ENCODE measurements at places on chromosomes 11 and 22. TPM values are rescaled to one million over a fixed set of nuclear protein-coding genes. Genes with fewer than 3 reads are reported as not detected.

DNA sequence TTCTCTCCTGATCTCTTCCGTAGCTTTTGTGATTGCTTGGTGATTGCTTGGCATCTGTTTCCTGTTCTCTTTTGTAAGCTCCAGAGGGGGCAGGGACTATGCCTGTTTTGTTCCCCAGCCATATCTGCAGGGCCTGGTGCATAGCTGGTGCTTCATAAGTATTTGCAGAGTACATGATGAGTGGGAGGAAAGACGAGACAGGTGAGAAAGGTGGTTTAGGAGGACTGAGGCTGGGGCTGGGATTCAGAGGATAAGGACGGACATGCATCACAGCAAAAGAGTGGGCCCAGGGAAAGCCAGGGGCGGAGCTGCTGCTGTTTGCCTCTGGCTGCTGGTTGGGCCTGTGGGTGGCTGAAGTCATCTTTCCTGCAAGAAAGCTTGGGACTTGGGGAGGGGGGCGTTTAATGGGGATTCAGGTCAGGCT is 62.4 kb downstream of the DSCAML1 start:
- DNase-seq: no peak

GRCh38 chr22:46071451-46072109 is 78.7 kb upstream of the PPARA start:
- DNase-seq: no peak

- no peak for DNase-seq
Measured at GRCh38 chr22:37345863-37346504, 63.7 kb downstream of the CYTH4 start.

- no peak for DNase-seq
Measured at GRCh38 chr11:103618528-103618927, 417.9 kb upstream of the DDI1 start.

SEPTIN5 gene
- 19.1 TPM for total RNA-seq

Data from omental fat pad (tissue), 4 donors.